Cardiac septum (tissue), 1 donor: ENCODE measurements at places on chromosomes 13 and 19. TPM values are rescaled to one million over a fixed set of nuclear protein-coding genes. Genes with fewer than 3 reads are reported as not detected.

DNA sequence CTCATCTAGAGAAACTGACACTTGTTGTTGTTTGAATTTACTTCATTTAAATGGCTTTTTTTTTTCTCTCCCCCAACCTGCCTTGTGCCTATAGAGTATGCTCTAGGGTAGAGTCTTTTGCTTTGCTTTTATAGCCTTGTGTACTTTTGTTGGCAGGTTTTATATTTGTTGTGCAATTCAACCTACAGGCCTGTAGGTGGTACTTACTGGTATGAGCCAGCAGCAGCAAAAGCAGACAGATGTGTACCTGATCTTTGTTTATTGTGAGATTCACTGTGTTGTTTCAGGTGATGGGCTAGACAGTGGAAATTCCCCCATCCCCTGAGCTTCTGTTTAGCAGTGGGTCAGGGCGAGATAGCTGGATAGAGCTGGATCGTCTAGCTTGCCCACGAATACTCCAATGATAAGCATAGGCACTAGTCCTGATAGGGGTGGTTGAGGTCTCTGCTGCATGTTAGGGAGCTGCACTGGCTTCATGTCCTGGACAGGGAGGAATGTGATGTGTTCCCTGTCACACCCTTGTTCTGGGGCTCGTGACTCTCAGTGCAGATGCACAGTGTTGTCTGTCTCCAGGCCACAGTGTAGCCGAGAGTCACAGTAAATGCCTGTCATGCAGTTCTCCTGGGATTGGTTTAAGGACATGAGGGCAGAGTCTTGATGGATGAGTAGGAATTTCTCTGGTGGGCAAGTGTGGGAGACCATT lies 21.3 kb downstream of the DNAJC3 start:
- no peak for DNase-seq

DNA sequence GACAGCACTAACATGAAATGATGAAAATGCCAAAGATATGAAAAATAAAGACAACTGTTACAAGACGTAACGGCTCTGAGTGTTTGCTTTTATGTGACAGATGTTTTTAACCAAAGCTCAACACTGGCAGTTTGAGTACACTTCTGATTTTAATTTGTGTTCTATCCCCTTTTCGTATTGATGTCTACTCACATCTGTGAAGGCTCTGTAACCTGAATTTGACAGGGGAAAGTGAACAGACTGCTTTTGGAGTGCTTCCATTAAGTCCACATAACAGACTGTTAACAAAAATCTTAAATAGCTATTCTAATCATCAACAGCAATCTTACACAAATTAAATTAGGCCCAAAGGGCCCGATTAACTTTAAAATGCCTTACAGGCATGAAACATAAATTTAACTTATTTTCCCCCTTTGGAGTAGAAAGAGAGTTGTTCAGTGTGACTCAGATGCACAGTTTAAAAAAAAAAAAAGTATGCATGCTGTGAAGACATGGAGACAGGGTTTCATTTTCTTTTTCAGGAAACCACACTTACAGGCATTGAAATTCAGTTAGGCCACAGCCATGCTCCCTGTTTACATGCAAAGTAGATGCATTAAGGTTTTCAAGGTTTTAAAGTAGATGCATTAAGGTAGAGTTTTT lies 16.3 kb upstream of the RNASEH2B start:
- no peak for DNase-seq

DNA sequence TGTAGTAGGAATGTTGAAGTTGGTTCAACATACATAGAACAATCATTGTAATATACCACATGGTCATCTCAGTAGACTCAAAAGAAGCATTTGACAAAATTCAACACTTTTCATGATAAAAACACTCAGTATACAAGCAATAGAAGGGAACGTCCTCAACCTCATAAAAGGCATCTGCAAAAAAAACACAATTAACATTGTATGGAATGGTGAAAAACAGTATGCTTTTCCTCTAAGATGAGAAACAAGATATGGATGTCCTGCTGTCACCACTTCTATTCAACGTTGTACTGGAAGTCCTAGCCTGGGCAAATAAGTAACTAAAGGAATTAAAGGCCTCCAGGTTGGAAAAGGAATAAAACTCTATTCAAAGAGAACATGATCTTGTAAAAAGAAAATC lies 54.5 kb downstream of the FNDC3A start:
- DNase-seq = no peak

DNA sequence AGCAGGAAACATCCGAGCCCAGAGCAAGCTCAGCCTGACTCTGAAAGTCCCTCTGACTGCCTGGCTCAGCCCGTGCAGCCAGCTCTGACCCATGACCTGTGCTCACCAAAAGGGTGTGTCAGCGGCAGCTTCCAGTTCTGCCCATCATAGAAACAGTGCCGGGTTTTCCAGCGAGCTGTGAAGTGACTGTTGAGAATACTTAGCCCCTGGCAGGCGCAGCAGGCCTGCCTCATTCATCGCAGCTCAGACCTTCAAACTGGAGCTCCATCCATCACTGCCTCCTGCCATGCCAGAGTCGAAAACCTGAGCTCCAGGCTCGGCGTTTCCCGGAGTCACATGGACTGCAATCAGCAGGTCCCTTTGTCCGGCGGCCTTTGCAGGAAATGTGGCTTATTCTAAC lies 16.3 kb upstream of the GSX1 start:
- no peak for DNase-seq

DNA sequence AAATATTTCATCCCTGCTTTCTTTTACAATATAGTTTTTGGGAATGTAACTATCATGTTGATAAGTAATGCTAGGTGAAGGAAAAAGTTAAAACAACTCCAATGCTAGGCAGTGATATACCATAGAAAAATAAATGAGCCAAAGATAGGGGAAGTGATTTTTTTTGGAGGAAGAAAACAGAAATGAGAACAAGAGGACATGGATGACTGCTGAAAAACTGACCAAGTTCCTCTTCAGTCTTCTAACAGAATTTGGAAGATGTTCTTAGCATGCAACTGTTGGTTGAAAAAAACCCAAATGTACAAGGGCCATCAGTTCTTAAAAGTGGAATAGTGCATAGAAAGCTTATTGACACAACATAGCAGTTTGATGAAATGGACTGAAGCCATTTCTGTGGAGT lies 262.5 kb upstream of the STARD13 start:
- DNase-seq = no peak

GRCh38 chr19:16454351-16454918 lies 17.3 kb downstream of the EPS15L1 start:
- DNase-seq = no peak

DNA sequence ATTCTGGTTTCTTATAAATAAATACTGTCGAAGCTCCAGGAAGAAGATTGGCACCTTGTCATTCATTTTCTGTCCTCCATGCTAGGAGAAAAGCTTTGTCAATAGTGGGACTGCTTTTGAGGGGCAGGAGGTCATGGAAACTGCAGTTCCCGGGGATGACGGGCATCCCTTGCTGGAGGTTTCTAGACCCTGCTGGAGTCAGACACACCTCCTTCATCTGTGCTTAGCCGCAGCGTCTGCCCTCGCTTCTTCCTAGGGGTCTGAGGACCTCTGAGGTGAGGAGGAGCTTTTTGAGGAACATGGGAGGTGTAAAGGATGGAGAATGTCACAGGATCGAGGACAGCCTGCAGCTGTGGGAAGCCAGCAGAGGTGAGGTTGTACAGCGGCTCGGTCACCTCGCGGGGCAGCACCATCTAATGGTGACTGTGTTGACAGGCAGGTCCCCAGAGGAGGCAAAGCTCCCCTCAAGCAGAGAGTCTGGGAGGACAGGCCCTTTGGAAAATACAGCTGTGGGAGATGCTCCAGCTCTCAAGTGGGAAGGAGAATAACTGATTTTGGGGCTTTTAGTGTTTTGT lies 172.7 kb upstream of the RNF113B start:
- peak; percentile 17 for DNase-seq

DNA sequence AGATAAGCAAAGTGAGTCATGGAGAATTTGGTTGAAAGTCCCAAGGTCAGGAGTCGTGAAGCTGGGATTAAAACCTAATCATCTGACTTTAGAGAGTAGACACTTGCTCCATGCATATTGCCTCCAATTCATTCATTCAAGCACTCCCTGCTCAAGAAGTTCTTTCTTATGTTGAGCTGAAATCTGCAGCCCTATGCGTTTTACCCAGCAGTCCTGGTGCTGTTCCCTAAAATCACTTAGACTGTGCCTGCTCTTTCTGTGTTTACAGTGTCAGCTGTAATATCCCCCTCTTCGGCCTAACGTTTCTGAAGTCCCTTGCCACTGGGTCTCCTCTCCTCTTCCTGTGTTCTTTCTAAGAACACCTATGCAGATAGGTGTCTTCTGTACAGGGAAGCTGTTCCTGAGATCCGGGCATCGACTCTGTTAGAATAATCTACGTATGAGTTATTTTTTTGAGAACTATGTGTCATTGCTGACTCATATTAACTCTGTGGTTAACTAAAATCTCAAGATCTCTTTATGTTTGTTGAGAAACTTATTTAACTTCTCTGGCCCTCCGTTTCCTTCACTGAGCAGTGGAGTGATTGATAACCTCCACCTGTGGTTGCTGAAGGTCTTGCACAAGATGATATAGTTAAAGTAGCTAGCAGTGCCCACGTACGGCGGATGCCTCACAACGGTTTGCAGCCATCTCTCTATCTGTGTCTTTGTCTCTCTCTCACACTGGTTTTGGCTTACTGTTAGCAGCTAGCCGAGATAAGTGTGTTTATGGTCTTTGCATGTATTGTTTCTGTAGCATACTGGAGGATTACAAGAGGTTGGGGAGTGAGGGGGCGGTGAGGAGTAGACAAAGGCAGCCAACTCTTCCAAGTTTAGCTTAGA lies 4.7 kb downstream of the ALOX5AP start:
- DNase-seq = no peak

GRCh38 chr19:9054207-9054606 lies 32.7 kb upstream of the OR1M1 start:
- no peak for DNase-seq

GRCh38 chr13:91017031-91017668 lies 330.3 kb upstream of the MIR17HG start:
- DNase-seq = no peak

The CCDC97 gene
- total RNA-seq = 17.0 TPM

The RCBTB1 gene
- 15.9 TPM for total RNA-seq
